ENCODE measurements at places on chromosomes 11 and 22.
A peak's percentile ranks its signal among the peaks of the same experiment; 100 is the strongest.

DNA sequence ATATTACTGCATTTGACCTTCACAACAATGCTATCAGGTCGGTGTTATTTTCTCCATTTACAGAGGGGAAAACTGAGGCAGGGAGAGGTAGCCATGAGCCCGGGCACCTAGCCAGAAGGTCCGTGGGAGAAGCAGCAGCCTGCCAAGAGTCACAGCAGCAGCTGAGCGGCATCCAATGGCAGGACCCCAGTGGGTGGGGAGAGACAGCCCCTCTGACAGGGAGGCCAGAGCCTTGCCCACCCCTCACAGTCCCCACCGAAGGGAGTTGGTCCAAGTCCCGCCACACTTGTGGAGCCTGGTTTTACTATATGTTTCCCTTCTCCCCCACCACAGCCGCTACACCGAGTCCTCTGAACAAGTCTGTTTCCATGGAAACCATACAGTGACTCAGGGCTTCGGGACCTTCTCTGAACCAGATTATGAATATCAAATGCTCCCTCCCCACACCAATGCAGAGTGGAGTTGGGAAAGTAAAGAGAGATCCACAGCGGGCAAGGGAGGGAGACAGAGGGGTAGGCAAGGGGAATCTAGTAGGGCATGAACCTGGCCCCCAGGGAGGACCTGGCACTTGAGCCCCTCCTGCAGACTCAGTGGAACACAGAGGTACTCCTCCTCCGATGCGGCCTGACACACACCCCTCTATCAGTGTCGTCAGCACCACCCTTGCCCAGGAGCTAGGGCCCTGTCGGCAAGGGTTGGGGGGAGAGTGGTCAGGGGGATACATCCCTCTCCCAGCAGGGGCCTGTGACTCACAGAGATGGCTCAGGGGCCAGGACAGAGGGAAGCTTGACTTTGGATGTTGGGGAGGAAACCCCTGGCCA lies 2.5 kb downstream of the CHST1 start:
- peak; percentile 12 for DNase-seq

DNA sequence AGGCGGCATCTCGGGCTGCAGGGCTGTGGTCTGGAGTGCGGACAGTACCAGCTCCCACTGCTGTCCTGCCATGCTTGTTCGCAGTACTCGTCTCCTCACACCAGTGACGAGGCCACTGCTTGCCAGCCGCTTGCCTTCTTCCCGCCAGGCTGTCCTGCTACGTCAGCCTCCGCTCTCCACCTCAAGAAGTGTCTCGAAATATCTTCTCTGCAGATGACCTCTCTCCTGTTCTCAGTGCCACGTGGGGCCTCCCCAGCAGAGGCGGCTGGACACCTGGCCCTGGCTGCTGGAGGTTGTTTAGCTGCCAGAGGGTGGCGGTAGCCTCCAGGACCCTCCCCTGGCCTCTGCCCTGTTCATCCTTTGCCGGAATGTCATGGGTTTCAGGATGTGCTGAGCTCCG lies 3.1 kb upstream of the CCDC188 start:
- DNase-seq, result no peak

GRCh38 chr11:46554213-46555147 lies 39.3 kb downstream of the AMBRA1 start:
- DNase-seq, result no peak

- no peak for DNase-seq
Observed at GRCh38 chr11:64059339-64060140, 23.8 kb downstream of the FLRT1 start.

GRCh38 chr11:122069707-122070360 lies 46.2 kb downstream of the BLID start:
- no peak for DNase-seq

GRCh38 chr11:42571878-42572610 lies 739.8 kb upstream of the API5 start:
- no peak for DNase-seq

- DNase-seq, result no peak
Observed at GRCh38 chr11:11966354-11966741, 42.1 kb downstream of the DKK3 start.

GRCh38 chr11:44944181-44944852 lies 6.4 kb downstream of the TP53I11 start:
- DNase-seq, result no peak

DNA sequence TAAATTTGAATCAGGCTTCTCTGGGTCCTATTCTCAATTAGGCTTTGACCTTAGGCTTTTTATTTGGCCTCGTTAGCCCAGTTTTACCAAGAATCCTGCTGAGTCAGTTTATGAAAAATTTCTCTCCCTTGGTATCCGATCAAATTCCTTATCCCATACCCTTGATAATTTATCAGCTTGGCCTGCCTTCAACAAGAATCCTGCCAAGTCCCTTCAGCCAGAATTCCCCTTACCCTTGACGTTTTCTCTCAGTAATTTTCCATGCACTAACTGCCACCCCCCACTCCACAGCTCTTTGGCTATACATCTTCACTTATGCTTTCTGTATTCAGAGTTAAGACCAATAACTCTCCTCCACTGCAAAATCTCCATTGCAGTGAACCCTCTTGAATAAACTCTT lies 811.0 kb upstream of the CCDC90B start:
- no peak for DNase-seq

GRCh38 chr22:33299245-33299956 lies 241.2 kb upstream of the SYN3 start:
- DNase-seq, result no peak

- no peak for DNase-seq
Observed at GRCh38 chr22:24170632-24171031, 10.7 kb upstream of the SUSD2 start.

DNA sequence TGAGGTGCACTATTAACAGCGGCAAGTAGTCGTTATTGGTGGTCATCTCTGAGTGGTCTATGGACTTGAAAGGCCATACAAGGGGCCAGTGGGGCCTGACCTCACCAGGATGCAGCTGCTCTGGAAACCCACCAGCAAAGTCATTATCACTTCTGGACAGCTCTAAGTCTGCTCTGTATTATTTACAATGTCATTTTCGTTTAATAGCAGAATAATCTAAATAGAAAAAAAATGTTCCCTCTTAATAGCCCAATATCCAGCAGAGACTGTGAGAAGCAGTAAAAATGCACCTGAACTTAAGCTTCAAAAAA lies 85.0 kb upstream of the EED start:
- no peak for DNase-seq

Data from SK-N-MC (cell line).